Thymus (tissue), 14 donors: ENCODE measurements at places on chromosomes 4 and X. TPM values are rescaled to one million over a fixed set of nuclear protein-coding genes. Genes with fewer than 3 reads are reported as not detected.

GRCh38 chrX:23003116-23003515 is 3.4 kb downstream of the DDX53 start:
- H3K4me3 ChIP-seq, result no peak overlapping the region
- DNase-seq, result no peak
- no peak overlapping the region for H3K27ac ChIP-seq
- no peaks in the 10 kb centered on the region for H3K27me3 ChIP-seq
- H3K4me1 ChIP-seq, result no peaks in the 10 kb centered on the region

GRCh38 chrX:24219320-24219719 is 69.8 kb downstream of the ZFX start:
- H3K4me1 ChIP-seq, result no peaks in the 10 kb centered on the region
- no peak overlapping the region for H3K27ac ChIP-seq
- peaks cover 7% of the 10 kb centered on the region for H3K36me3 ChIP-seq
- no peaks in the 10 kb centered on the region for H3K27me3 ChIP-seq
- no peak overlapping the region for H3K4me3 ChIP-seq

DNA sequence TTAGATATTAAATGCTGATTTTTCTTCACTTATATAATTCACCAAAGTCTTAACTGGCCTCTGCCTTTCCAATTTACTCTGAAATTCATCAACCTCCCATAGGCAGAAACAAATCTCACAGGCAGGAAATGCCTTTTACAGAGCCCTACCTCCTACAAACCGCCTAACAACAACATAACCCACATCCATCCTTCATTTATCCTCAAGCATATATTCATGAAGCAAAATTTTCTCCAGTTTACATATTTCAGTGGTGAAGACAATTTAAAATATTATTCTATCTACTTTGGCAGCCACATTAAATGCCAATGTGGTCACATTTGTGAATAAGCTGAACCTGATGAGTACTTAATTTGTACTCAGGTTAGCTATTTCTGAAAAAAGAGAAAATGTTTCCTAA is 30.3 kb downstream of the SEPSECS start:
- H3K27ac ChIP-seq, result no peak overlapping the region
- H3K4me1 ChIP-seq, result no peaks in the 10 kb centered on the region
- no peaks in the 10 kb centered on the region for H3K27me3 ChIP-seq
- DNase-seq, result no peak
- H3K36me3 ChIP-seq, result no peaks in the 10 kb centered on the region
- H3K4me3 ChIP-seq, result no peak overlapping the region

DNA sequence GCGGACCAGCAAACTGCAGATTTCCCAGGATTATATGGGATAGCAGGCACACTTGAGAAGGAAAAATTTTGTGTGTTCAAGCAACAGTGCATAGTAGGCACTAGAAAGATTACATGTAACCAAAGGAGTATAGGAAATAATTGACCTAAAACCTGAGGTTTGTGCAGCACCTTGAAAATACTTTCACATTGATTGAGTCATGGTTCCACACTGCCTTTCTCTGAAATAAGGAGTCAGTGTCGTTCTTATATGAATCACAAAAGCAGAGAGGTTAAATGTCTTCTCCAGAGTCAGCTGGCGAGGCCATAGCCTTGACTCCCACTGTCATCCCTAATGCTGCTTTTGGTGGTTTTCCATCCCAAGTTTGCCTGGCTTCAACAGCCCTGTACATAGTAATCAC is 138.9 kb downstream of the SOWAHB start:
- H3K36me3 ChIP-seq, result no peaks in the 10 kb centered on the region
- no peak overlapping the region for H3K27ac ChIP-seq
- no peaks in the 10 kb centered on the region for H3K27me3 ChIP-seq

DNA sequence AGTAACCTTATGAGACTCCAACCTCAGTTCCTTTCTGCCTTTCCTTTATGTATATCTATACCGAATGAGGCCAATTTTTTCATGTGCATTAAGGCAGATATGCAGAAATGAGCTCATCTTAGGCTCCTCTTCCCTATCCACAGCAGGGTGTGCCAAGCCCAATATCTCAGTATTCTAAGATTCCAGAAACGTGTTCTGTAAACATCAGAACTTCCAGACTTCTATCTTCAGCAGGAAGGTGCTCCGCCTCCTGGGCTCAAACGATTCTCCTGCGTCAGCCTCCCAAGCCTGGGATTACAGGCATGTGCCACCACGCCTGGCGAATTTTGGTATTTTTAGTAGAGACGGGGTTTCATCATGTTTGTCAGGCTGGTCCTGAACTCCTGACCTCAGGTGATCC is 31.0 kb upstream of the CCNG2 start:
- no peak for DNase-seq
- H3K4me3 ChIP-seq, result no peak overlapping the region
- peak overlapping the region; percentile 40 for H3K27ac ChIP-seq
- H3K27me3 ChIP-seq, result no peaks in the 10 kb centered on the region

- H3K4me3 ChIP-seq, result no peak overlapping the region
- H3K4me1 ChIP-seq, result no peaks in the 10 kb centered on the region
- no peaks in the 10 kb centered on the region for H3K36me3 ChIP-seq
- H3K27me3 ChIP-seq, result no peaks in the 10 kb centered on the region
- no peak overlapping the region for H3K27ac ChIP-seq
- DNase-seq, result peak; percentile 94
Measured at GRCh38 chr4:140359562-140360427, 13.7 kb upstream of the SCOC start.

GRCh38 chr4:8032381-8032780 is 92.7 kb upstream of the AFAP1 start:
- no peak overlapping the region for H3K27ac ChIP-seq
- peaks cover 5% of the 10 kb centered on the region for H3K4me1 ChIP-seq
- H3K4me3 ChIP-seq, result no peak overlapping the region
- no peak for DNase-seq

DNA sequence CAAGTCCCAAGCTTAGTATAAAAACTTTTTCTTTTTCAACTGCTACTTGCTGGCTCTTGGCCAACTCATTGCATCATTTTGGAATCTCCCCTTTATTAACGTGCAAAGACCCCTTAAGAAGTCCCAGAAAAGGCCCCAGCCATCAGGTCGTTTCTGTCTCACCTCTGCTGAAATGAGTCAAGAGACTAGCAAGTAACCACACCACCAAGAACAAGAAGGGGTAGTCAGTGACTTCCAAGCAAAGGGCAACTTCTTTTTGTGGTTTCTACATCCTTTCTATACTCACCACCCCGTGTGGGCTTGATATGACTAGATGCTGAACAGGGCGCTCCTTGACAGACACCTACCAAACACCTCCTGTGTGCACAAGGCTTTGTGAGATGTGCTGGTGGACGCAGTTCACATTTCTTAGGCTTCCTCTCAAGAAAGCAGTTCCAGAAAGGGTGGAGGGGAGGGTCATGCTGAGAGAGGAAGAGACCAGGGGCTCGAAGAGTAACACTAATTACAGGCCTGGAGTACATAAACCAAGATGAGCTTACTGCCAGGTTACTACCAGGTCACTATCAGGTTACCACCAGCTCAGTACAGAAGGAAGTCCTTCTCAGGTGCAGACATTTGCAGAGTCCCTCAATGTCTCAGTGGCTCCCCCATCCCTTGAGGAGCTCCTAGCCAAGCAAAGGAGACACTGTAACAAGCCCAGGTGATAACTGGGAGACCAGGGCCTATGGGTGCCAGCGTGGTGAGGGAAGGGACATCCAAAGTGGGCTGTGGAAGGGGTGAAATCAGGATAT is 19.3 kb downstream of the JAKMIP1 start:
- H3K36me3 ChIP-seq, result no peaks in the 10 kb centered on the region
- H3K27ac ChIP-seq, result no peak overlapping the region
- no peak overlapping the region for H3K4me3 ChIP-seq
- H3K4me1 ChIP-seq, result no peaks in the 10 kb centered on the region
- no peak for DNase-seq

DNA sequence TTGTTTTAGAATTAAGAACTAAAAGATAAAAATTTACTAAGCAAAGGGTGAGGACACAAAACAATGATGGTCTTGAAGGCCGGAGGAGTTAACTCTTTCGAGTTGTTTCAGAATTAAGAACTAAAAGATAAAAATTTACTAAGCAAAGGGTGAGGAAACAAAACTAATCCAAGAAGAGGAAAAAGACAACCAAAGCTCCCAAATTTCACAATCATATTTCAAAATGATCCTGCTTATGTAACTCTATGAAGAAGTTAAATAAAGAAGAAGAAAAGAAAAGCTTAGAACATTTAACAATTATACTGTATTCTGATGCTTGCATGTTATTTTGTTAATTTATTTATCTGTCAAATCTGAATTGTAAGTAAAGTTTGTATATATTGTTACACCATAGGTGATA is 154.8 kb upstream of the SLIT2 start:
- DNase-seq, result no peak
- H3K36me3 ChIP-seq, result no peaks in the 10 kb centered on the region
- H3K27me3 ChIP-seq, result no peaks in the 10 kb centered on the region

DNA sequence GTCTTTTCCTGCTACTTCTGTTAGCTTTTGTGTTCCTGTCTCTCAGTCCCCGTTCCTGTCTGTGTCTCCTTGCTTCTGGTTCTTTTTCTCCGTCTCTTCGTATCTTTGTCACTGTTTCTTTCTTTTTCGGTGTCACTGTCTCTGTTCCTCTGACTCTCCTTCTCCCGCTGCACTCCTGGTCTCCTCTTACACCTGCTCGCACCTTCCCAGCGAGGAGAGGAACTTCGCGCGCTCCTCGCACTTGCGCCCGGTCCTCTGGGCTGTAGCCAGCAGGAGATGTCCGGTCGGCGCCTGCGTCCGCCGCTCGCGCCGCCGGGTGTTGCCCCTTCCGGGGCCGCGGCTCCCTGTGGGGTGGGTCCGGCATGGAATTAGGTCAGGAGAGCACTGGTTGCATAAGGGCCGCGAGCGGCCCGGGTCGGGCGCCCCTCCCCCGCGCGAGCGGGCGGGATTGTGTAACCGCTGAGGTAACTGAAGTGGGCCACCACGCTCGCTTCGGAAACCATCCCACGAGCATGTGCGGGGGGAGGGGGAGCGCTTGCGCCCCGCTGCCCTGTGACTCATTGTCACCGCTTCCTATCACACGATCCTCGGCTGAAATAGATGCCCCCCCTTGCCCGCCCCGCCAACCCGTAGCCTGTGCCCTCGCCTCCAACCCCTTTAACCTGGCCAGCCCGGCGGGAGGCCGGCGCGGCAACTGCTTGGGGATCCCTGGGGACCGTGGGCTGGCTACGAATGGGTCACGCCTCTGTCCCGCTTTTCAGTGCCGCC is 1.6 kb downstream of the LONRF3 start:
- peaks cover 8% of the 10 kb centered on the region for H3K4me1 ChIP-seq
- peak overlapping the region; percentile 32 for H3K4me3 ChIP-seq
- H3K27me3 ChIP-seq, result peaks cover 6% of the 10 kb centered on the region
- H3K27ac ChIP-seq, result no peak overlapping the region

The SMAD1 gene
- 23.5 TPM for total RNA-seq

The HSFX4 gene
- 0.28 TPM for total RNA-seq

The MBNL3 gene
- total RNA-seq, result 11.3 TPM

The PRRG3 gene
- 1.3 TPM for total RNA-seq

The RPS6KA6 gene
- total RNA-seq, result 2.1 TPM
